ENCODE measurements at places on chromosomes 2 and 18.

- DNase-seq = no peak
Observed at GRCh38 chr2:122329278-122329677, 573.8 kb downstream of the TSN start.

- DNase-seq = no peak
Observed at GRCh38 chr2:24903161-24904103, 16.6 kb downstream of the ADCY3 start.

DNA sequence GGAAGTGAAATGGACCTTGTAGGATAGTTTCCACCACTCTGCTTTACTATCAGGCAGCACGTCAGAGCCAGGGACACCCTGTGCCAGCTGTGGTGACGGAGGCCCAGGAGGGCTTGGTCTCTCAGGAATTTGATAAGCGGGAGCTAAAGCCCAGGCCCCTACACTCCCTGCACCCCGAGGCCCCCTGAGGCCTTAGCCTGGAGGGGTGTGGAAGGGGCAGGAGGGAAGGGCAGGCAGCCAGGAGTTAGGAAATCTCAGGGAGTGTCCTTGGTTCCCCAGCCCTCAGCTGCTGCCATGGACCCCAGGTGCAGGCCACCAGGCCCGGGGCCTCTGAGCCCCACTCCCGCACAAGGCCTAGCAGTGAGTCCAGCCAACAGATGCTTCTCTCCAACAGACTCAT is 38.2 kb downstream of the PDIA6 start:
- DNase-seq = no peak

DNA sequence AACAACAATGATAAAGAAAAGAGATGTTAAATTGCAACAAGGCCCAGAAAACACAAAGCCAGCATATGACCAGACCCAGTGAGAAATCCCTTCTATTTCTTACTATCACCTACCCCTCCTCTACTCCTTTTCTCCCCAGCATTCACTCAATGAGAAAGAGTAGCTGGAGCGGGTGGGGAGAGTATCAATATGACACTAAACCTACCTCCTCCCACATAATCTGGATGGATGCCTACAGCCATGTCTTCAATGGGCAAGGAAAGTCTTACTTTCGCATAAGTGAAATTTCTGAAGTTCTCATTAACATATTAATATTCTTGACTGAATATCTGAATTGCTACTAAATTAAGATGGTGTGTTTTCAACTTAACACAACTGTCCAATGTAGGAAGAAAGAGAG is 78.2 kb downstream of the AFF3 start:
- no peak for DNase-seq

- DNase-seq = no peak
Observed at GRCh38 chr2:220394433-220394832, 767.0 kb downstream of the SLC4A3 start.

DNA sequence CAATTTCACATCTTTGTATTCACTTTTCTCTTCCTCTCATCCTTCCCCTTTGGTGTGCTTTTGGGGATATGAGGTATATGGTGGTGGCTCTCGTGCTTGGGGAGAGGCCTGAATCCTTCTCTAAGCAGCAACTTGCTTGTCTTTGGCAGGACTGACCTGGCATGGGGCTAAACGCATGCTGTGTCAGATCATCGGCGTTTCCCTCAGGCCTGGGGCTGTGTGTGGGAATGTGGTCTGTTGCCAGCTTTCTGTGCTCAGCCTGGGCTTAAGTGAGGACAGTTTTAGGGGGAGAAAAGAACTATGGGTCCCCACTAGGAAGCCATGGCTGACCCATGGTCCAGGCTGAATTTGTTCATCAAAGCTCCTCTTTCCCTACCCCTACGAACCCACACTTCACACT is 60.7 kb downstream of the TET3 start:
- no peak for DNase-seq

DNA sequence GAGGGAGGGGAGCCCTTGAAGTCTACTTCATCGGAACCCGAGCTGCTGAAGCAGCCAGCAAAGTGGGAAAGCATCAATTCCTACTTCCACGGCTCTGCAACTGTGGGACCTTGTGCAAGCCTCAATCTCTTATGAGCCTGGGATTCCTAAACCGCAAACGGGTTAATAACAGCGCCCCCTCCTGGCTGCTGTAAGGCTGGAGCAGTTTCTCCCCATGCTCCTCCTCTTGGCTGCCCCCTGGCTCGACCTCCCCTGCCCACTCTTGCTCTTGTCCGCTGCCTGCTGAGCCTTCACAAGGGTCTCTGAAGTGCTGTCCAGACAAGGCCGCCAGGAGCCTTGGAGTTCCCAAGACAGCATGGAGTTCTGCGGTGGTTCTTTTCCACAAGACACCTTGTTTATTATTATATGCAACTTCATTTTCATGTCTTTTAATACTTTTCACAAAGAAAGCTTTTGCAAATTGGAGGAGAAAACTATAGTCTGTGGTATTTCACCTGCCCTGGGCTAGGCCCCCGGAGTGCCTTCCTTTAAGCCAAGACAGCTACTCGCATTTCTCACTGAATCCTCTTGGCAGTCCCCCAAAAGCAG is 157.2 kb downstream of the DDX1 start:
- DNase-seq = peak; percentile 23

- DNase-seq = no peak
Observed at GRCh38 chr2:169324581-169325260, 37.6 kb downstream of the LRP2 start.

- no peak for DNase-seq
Observed at GRCh38 chr2:58127111-58127510, 80.5 kb downstream of the VRK2 start.

- no peak for DNase-seq
Observed at GRCh38 chr18:34744569-34744968, 34.5 kb downstream of the DTNA start.

DNA sequence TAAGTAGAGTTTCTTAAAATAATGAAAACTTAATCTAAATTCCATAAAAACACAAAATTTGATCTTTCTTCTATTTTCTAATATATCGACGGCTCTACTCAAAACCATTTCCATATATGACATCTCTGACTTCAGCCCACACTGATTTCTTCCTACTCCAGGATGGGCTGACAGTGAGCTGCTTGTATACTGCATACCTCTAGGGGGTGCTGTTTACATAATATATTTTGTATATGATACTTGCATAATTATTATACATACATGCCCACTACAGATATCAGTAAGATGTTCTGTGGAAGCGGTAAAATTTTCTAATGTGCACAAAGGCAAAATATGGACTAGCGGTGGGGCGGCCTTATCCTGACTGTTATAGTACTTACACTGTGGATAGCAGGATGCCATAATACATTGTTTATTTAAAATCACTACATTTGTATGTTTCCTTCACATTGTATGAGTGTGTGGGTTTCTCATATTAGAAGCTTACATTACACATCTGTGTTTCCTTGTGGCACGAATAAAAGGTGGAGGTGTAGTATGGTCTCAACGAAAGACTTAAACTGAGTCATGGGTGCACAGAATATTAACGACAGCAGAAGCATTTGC is 66.1 kb upstream of the NXPH2 start:
- no peak for DNase-seq

DNA sequence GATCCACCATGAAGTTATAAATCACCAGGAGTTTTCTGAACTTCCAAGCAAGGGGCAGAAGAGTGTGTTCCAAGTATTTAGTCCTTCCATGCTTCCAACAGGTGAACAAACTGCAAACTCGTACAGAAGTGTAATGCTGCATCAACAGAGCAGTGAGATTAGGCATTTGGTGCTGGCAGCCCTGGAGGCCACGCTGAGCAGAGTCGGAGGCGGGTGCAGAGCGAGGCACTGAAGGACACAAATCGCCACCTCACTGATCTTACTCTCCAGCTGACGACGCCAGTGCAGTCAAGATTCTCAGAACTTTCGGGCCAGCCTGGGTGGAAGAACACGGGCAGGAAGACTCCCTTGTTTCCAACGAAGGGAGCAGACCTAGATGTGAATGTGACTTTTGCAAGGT is 39.2 kb downstream of the SERPINE2 start:
- no peak for DNase-seq

DNA sequence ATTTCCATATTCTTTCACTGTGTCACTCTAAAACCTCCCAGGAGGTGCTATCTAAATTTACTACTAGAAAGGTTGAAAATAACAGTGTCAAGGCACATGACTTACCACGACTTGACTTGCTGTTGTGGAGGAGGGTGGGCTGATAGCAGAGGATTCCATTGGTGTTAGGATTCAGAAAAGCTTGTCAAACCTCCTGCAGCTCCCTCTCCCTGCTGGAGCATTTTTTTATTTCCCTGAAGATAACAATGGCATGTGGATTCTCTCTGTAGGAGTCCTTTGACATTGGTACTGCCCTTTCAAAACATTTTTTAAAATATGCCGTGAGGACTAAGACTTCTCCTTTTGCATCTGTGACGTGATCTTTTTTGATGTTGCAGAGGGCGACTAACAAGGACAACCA is 696.9 kb upstream of the GYPC start:
- no peak for DNase-seq

- no peak for DNase-seq
Observed at GRCh38 chr18:74139411-74139810, 8.2 kb downstream of the FBXO15 start.

DNA sequence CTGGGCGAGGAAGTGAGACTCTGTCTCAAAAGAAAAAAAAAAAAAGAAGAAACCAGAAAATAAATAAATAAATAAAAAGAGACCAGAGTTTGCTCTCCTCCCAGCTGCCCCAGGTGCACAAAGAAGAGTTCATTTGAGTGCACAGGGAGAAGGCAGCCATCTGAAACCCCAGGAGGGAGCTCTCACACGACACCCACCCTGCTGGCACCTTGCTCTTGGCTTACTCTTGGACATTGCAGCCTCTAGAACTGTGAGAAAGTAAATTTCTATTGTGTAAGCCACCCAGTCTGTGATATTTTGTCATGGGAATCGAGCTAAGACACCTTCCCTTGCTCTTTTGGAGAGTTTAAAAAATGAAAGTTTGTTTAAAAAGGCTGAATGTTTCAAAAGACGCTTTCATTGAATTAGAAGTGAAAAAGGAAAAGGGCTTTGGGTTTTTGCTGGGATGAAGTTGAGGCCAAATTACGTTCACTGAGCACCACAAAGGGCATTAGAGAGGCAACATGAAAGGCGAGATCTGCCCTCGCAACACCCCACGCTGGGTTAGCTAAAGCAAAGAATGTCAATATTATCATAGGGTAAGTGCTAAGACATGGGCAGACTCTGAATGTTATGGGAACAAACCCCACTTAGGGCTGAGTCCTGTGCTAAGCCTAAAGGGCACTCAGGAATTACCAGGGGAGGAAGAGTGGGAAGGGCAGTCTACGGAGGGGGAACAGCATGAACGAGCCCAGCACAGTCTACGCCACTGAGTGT is 128.9 kb upstream of the RIOK3 start:
- no peak for DNase-seq

DNA sequence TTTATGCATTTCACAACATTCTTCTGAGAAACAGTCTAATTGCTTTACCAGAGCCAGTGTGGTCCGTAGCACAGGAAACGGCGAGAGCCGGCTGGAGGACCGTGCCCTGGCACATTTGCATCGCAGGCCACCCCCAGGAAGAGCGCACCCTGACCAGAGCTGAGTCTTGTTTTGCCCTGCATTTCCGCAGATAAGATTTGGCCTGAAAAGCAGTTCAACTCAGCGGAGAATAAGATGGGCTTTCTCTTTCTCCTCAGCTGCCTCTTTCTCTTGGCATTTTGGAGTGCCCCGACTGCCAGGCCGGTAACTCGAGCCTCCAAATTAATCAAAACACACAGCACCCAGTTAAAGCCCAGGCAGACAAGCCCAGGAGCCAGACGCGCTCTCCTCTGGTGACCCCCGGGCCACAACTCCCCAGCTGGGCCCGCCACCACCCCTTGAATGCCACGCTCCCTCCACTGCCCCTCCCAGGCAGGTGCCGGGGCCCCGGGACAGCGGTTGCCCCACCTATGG is 464 bp downstream of the COL4A4 start:
- DNase-seq = no peak

DNA sequence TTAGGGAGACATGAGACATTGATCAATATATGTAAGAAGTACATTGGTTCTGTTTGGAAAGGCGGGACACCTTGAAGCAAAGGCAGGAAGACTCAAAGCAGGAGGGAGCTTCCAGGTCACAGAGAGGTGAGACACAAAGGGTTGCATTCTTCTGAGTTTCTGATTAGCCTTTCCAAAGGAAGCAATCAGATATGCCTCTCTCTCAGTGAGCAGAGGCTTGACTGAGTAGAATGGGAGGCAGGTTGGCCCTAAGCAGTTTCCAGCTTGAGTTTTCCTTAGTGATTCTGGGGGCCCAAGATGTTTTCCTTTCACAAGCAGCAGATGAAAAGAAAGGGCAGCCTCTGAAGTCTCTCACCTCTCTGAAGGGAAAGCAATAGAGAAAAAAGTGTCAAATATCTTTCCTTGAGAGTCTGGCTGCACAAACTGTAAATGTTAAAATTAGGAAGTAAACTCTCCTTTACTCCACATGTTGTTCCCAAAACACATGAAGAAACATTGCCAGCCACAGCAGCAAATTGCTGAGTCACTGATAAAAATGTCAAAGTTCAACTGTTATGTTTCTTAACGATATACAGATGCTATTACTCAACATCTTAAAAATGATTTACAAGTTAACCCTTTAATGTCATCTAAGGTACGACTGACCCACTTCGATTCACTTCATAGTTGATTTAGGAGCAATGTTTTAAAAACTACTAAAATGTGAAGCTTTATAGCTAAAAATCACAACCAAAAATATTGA is 40.3 kb downstream of the CYB5A start:
- peak; percentile 68 for DNase-seq

DNA sequence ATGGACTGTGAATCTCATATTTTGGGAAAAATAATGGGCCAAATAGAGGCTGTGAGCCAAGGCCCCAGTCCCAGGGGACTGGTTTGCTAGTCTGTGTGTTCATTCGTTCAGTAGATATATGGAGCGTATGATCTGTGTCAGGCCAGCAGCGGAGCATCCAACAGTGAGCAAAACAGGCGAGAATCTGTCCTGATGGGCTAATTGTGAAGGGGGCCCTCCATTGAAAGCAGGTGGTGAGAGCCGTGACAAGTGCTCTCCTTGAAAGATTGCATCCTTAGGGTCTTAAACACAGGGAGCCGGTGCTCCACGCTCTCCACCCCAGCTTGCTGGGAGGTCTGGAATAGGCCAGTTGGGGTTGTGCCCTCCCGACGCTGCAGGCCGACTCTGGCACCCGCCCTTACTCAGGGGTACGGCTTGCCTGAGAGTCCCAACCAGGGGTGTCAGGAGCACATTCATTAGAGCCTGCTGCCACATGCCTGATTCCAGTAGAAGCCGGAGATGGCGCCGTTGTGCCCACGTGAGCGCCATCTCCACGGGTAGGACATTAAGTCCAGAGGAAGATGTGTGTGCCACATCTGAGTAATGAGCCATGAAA is 213.3 kb downstream of the SH3RF3 start:
- no peak for DNase-seq

- no peak for DNase-seq
Observed at GRCh38 chr2:241579281-241579680, 20.7 kb downstream of the BOK start.

DNA sequence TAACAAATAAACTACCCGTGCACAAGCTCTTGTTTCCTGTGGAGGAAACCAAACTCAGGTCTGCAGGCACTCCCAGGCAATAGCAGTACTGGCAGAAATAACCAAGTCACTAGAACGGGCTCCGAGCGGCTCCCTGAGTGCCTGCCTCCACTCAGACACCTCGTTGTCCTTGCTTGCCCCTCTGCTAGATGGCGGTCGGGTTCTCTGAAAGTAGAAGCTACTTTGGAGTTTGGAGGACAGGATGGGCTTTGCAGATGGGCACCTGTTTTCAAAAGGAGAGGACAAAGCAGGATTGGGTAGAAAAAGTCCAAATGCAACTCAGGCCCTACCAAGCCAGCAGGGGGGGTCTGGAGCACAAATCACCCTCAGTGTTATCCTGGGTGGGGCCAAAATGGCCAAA is 136.4 kb downstream of the LRRC30 start:
- no peak for DNase-seq

Measured in hematopoietic multipotent progenitor cell treated with erythropoietin and hydrocortisone succinate and interleukin-3 and kit ligand, for 17 days (in vitro differentiated cells).